Psoas muscle (tissue), 8 donors: ENCODE measurements at places on chromosomes 7 and 10.

DNA sequence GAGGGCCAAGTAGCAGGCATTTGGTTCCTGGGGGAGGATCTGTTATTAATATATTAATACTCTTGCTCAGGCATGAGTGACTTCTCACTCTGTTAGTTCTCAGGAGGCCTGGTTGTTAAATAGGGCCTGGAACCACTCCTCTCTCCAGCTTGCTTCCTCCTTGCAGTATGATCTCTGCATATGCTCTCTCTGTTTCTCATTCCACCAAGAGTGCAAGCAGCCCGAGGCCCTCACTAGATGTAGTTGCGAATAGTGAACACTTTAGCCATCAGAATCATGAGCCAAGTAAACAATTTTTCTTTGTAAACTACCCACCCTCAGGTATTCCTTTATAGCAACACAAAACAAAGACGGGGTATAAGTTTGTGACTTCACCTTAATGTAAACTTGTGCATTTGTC lies 784.3 kb downstream of the DNAJB9 start:
- DNase-seq = no peak

- DNase-seq = no peak
These were observed 379.2 kb upstream of the ZMIZ1 start for GRCh38 chr10:78689584-78689935.

GRCh38 chr10:69801094-69801433 lies 642 bp upstream of the COL13A1 start:
- DNase-seq = peak; percentile 85

- no peak for DNase-seq
These were observed 266.6 kb downstream of the DGKB start for GRCh38 chr7:14635955-14636354.

DNA sequence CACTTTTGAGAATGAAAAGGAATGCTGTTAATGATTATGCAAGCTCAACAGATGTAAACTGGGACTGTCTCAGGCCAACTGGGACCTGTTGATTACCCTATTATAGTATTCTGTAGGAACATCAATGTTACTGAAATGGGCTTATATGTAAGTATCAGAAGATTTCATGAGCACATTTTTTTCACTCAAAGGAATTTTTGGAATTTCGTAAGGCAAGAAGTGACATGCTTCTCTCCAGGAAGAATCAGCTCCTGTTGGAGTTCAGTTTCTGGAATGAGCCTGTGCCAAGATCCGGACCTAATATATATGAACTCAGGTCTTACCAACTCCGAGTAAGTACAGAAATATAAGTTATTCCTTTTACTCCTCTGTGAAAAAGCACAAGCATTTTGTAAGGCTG lies 19.2 kb downstream of the NIPSNAP2 start:
- DNase-seq = no peak

- peak; percentile 90 for DNase-seq
These were observed at the start of gene XPNPEP1 for GRCh38 chr10:109922976-109923921. Gene XPNPEP1, minus strand, starts transcription at chr10:109923511. Its CDS starts 78 bp downstream, at chr10:109923433.

DNA sequence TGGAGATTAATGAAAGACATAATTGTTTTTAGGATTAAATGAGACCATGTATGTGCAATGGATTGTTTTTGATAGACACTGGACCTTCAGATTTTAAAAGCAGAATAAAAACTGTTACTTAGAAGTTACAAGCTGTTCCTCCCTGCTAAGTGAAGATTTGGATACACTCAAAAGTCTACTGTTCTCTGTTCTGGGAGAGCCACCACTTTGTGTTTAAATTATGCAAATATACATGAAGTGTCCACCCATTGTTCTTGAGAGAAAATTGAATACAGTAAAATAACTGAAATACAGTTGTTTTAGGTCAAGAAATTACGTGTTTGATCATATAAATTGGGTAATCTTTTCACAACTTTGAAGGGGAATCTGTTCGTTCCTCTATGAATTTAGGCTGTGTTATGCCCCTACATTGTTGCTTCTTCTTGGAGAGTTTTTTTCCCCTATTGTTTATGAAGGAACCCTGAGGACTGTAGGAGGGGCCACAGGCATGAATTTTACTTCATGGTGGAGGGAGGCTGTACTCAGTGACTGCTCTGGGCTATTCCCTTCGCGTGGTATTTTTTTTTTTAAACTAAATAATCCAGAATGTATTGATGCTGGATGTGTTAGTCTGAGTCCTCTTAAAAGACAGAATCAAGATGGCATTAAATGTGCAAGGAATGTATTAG lies 18.6 kb upstream of the VCL start:
- no peak for DNase-seq

GRCh38 chr7:90657481-90657880 lies 61.4 kb downstream of the CDK14 start:
- DNase-seq = no peak

- DNase-seq = no peak
These were observed 160.0 kb downstream of the HDAC9 start for GRCh38 chr7:18655506-18655905.

DNA sequence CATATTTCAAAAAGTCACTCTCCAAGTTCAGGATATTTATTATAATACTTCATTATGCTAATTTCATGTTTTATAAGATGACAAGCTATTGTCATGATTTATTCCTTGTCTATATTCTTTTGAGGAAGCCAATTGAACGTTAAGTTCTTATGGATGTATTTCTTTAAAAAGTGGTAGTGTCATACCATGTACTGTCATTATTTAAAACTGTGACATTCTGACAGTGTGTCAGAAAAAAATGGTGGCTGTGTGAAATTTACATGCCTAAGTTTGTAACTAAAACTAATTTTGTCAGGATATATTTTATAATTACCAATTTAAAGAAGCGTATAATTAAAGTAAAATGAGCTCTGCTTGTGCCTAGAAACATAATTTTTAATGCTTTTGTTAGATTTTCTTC lies 158.9 kb upstream of the HDAC9 start:
- DNase-seq = no peak

DNA sequence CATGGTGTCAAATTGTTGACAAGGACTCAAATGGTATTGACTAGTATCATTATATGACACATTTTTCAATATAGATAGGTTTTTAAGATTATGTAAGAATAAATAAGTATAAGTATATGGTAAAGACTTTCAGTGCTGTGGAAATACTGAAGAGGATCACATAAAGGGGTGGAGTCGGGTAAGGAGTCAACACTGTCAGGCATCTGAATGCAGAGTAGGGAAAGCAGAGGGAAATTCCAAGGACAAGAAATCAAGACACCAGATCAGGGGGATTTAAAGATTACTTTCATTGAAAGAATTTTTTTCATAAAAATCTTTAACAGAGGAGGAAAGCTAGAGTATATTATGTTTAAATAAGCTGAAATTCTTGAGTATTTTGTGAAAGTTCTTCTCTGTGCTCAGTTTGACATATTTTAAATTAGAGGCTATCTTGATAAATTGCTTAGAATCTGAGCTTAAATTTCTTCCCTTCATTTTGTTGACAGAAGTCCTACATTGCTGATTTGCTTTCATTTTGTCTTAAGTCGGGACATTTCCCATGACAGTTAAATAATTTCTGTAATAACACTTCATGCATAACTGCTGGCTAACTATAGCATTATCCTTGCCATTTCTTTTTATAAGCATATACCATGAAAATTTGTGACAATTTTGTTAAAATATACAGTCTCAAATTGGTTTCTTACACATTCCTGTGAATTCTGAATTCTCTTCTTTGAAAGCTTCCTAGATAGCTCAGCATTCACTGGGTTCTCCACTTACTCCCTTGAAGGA lies 244.3 kb downstream of the PRKG1 start:
- no peak for DNase-seq

DNA sequence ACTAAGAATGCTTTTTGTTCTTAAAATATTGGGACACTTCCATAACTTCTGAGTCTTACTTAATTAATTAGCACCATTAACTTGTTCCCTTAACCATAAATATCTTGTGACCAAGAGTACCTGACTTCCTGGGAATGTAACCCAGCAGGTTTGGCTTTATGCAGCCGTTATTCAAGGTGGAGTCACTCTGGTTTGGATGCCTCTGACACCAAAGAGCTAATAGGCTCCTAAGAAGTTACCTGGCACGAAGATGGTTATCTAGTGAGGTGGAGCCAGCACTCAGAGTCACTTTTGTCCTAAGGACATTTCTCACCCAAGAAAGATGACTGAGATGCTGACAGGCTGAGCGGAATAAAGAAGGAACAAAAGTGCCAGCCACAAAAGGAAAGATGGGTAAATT lies 172.3 kb downstream of the C1GALT1 start:
- DNase-seq = no peak

DNA sequence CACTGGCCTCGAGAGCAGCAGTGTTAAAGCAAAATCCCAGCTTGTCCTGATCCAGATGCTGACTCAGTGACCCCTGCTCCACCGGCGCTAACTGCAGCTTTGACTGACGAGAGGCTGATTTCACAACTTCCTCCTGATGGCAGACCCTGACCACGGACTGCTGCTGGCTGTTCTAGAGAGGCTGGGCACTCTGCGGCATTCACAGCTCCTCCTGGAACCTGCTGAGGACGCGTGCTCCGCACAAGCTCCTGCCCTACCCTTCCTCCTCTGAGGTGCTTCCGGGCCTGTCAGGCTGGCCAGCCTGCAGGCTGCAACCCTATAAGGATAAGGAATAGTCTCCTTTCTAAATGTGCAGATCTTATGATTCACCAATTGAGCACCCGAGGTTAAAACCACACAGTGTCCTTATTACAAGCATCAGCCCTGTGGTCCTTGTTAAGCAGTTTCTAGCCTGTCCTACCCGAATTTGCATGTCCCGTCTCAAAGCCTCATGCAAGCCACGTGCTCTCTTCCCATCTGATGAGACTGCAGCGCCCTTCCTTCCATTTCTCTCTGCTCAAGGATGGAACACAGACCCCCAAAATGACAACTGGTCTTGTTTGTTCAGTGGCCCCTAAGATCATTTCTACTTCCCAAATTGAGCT lies 35.5 kb upstream of the NCAPG2 start:
- DNase-seq = no peak

GRCh38 chr7:111264981-111265380 lies 174.1 kb downstream of the LRRN3 start:
- DNase-seq = no peak

DNA sequence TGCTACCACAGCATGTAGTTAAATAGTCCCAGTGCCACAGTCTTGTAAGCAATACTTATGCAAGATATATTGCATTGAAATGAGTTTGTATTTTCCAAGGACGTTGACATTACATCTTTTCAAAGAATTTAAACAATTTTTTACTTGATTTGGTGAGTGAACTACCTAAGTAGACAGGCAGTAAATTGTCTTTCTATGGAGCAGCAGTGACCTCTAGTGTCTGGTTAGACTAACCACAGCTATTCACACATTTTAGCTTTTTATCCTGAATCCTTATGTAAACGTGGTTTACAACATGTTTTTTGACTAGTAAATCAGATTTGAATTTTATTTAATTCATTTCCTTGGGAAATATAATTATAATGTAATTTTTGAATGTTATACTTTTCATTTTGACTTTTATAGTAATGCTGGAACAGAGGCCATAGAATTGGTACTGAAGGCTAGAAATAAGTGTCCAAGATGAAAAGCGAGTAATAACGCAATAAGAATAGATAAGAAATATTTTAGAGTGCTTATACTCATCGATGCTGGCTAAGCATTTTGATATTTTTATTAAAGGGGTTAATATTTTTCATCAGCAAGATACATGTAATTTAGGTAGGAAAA lies 5.6 kb downstream of the LRRTM3 start:
- no peak for DNase-seq

DNA sequence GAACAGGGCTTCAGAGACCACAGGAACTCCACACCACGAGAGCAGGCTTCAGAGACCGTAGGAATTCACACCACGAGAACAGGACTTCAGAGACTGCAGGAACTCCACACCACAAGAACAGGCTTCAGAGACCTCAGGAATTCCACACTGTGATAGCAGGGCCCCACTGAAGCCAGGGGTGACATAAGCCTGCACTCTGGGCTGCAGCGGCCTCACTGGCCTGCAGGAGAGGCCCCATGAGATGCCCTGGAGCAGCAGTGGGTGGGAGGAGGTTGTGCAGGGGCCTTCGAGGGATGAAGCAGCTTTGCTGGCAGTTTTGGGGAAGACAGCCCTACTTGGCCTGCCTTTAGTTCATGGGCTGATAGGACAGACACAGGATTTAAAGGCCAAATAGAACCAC lies 614.7 kb downstream of the PTPRN2 start:
- no peak for DNase-seq

- DNase-seq = no peak
These were observed 40.3 kb upstream of the ARID5B start for GRCh38 chr10:61860964-61861758.

DNA sequence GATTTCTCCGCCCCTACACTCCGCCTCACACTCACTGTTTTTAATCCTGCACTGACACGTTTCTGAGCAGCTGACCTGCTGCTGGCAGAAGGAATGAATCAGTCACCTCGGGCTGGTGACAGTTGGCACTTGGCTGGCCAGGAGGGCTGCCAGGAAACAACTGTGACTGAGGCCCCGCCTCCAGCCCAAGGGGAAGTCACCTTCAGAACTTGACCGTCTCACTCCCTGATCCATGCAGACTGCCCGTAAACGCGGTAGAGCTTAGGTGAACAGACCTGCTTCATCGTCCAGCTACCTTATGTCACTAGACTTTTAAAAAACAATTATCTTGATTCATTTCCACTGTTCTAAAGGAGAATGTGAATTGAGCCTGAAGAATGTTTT lies 107.5 kb downstream of the DOCK1 start:
- peak; percentile 60 for DNase-seq

- DNase-seq = no peak
These were observed 42.1 kb upstream of the ANAPC16 start for GRCh38 chr10:72173619-72174296.

- DNase-seq = no peak
These were observed 49.9 kb downstream of the PWWP2B start for GRCh38 chr10:132446661-132447445.

- no peak for DNase-seq
These were observed 15.9 kb upstream of the FAM171A1 start for GRCh38 chr10:15387021-15387420.

DNA sequence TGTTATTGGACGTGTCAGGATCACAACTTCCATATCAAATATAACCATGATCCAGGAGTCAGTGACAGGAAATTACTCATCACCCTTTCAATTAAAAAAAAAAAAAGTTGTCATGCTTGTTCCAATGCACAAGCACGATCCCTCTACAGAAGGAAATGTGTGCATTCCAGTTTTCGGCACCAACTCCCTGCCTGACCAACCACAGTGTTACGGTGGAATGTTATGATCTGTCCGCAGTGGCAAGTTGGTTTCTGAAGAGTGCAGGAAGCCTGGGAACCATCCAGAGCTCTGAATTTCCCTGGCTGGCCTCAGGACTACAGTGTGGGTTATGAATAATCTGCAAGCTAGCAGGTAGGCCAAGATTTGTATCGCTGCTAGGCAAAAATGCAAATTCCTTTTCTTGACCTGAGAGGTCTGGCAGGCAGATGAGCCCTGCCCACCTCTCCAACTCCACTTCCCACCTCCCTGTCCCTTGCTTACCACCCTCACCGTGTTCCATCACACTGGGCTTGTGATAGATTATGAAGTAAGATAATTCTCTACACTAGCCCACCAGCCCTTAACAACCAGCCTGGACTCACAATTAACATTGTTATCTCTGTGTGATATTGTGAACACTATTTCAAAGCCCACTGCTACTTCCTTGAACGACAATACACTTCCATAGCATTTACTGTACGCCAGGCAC lies 20.4 kb downstream of the FRMPD2 start:
- no peak for DNase-seq

- no peak for DNase-seq
These were observed 14.0 kb upstream of the KPNA7 start for GRCh38 chr7:99221866-99222265.

- no peak for DNase-seq
These were observed 416.1 kb downstream of the PARD3 start for GRCh38 chr10:34399013-34399412.

GRCh38 chr7:35549781-35550180 lies 145.2 kb downstream of the HERPUD2 start:
- DNase-seq = no peak

GRCh38 chr10:92742331-92743228 lies 52.8 kb downstream of the HHEX start:
- DNase-seq = no peak
